ENCODE measurements at places on chromosomes 5 and 9. TPM values are rescaled to one million over a fixed set of nuclear protein-coding genes. Genes with fewer than 3 reads are reported as not detected.

The GPRIN1 gene
- 1.6 TPM for total RNA-seq

The SLC36A3 gene
- not detected for total RNA-seq

- DNase-seq, result peak; percentile 89
These were observed 639.0 kb downstream of the CCDC171 start for GRCh38 chr9:16191691-16192402.

The SPINK7 gene
- total RNA-seq, result not detected

- no peak for DNase-seq
These were observed 305.9 kb upstream of the IRX4 start for GRCh38 chr5:2188661-2189060.

The HTR1A gene
- not detected for total RNA-seq

GRCh38 chr9:35903049-35903448, 3.0 kb upstream of the HRCT1 start:
- no peak for DNase-seq

GRCh38 chr5:90865180-90865579, 306.6 kb downstream of the ADGRV1 start:
- DNase-seq, result no peak

GRCh38 chr5:114390431-114390830, 28.6 kb downstream of the KCNN2 start:
- no peak for DNase-seq

- DNase-seq, result no peak
These were observed 34.2 kb upstream of the IL7R start for GRCh38 chr5:35822511-35822910.

Measured in sigmoid colon (tissue), 7 donors.